ENCODE measurements at places on chromosomes 12 and 14.

DNA sequence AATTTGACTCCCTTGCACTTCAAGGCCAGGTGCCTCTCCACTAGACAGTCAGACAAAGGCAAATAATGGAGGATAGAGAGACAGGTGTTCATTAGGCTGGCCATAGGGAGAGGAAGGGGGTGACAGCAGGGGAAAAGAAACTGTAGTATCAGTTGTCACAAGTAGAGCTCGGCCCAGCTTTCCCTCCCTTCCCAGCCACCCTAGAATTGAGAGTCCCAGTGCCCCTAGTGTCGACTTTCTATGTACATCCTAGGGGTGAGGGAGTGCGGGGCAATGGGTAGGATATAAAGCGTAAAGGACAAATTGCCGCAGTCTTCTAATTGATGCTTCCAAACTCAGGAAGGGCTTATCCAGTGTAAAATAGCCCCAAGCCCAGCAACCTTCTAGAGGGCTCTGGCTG, 39.0 kb downstream of the BAZ2A start:
- DNase-seq = no peak

GRCh38 chr14:68011406-68012028, 191.9 kb downstream of the RAD51B start:
- no peak for DNase-seq

DNA sequence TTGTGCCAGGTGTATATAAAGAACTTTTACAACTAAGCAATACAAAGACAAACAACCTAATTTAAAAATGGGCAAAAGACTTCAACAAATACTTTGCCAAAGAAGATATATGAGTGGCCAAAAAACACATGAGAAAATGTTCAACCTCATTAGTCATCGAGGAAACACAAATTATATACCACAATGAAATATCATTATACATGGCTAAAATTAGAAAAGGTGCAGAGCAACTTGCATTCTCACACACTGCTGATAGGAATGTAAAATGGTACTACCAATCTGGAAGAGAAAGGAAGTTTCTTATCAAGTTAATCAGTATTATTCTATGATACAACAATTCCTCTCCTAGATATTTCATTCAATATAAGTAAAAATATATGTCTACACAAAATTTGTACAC, 131.6 kb upstream of the FRMD6 start:
- DNase-seq = no peak

- DNase-seq = no peak
Observed at GRCh38 chr12:19245106-19245505, 115.6 kb downstream of the PLEKHA5 start.

DNA sequence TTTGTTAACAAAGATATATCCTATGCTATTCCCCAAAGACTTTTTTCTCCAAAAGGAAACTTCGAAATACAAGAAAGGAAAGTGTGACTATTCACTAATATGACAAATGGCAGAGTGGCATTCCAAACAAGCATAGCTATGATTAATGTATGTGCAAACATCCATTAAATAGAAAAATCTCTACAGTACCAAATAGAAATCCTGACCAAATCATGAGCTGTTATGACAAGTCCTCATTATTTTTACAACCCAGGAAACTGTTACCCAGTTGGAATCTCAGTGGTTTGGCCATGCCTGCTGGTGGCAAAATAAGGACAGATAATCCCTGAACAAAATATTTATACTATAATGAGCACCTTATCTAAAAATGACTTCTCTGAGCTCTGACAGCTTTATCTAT, 202.1 kb downstream of the SEC23A start:
- no peak for DNase-seq
